ENCODE measurements at places on chromosomes 4 and X.
A peak's percentile ranks its signal among the peaks of the same experiment; 100 is the strongest.

GRCh38 chr4:69497886-69498395 is 2.2 kb upstream of the UGT2B4 start:
- no peak for DNase-seq

GRCh38 chr4:118867311-118868067 is 21.2 kb upstream of the SYNPO2 start:
- no peak for DNase-seq

DNA sequence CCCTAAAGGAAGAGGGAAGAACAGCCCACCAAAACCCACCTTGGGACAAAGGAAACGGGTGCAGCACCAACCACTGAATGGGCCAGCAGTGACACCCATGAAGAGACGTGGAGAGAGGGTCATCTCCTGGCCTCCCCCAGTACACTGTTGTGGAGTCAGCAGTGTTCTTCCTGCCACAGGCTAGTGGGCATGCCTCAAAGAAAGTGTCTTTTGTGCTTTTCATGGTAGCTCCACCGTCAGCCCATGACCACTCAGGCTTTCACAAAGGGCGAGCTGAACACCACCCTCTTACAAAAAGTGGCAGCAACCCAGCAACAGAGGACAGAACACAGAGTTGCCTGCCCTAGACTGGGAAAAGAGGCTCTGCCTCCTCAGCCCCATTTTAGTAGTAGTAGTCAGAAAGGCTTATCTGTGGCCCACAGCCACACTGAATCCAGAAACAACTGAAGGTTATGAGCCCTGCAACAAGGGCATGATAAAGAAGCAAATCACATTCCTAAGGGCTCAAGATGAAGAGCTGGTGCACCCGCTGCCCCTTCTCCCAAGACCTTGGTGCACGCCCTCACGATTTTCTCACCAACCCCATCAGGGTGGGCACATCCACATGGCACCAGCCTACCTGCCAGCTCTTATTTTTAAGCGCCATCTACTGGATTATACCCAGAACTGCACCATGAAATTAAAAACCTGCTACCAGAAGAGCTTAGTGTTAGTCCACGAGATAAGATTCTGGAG is 53.1 kb downstream of the RAB28 start:
- no peak for DNase-seq

DNA sequence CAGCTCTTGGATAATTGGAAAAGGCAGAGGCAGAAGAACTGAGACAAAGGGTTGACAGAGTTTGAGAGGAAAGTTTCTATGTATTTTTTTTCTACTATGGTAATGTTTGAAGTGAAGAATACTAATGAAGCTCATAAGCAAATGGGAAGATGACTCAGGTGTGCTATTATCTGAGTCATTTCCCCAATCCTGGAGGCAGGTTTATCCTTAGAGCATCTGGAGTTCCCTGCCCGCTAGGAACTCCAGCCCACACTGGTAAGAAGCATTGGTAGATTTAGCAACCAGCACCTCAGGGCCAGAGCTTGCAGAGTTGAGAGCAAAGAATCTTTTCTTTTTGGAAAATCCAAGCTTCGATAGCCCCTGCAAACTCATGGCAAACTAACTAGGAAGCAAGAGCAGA is 55.2 kb downstream of the DOCK11 start:
- DNase-seq: no peak

DNA sequence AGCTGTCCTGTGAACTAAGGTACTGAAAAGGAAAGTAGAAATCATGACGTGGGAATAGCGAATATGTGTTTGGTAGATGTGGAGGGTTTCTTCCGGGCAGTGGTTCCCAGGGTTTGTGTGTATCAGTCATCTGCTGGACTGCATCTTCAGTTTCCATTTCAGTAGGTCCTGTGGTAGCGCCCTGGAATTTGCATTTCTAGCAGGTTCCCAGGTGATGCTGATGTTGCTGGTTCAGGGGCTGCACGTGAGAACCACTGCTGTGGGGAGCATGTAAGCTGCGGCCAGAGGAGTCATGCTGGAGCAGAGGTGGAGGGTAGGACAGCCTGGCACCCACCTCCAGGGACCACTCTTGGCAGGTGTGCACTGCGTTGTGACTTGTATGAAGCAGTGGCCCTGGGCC is 47.1 kb downstream of the ARHGAP10 start:
- no peak for DNase-seq

DNA sequence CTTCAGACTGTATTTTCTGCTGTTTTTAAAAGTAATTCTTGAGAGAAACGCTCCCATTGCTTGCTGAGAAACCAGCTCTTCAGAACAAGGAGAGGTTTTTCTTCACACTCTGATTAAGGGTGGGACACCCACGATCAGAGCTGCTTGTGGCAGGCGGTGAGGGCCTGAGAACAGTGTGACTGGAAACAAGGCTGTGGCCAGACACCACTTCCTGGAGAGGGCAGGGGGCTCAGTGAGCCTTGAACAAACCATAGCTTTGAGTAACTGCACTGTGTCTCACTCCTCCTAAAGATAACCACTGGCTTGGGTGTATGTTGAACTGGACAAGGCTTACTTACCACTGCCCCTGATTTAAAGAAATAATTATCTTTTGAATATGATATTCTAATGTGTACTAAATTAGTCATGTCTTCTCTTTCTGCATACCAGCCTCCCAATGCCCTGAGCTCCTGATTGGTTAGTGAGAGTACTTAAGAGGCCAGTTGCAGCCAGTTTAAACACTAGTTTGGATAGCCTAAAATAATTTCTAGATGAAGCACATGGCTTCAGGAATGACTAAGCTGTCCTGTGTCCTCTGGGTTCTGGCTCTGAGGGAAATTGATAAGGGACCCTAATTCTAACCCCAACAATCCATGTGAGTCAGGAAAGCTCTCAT is 3.7 kb upstream of the GPR82 start:
- peak; percentile 46 for DNase-seq

GRCh38 chr4:101784957-101785356 is 5.6 kb upstream of the BANK1 start:
- no peak for DNase-seq

DNA sequence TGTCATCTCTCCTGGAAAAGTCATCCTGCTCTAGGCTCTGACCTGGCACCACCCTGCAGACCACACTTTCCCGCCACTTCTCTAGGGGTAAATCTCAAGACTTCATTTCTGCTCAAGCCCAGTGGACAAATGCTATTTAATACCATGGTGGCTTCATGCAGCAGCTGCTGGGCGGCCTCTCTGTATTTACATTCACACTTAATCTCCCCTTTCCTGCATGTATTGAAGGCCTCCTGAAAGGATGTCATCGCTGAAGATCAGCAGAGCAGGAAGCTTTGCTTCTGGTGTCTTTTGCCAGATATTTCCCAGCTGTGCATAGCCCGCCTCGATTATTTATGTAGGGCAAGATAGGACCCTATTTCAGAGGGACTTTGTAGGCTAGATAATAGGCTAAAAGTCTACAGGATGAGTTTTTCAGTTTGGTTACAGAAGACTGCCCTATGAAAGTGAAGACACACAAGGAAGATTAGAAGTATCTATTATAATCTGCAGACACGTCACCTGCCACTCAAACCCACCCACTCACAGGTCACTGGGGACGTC is 17.2 kb downstream of the PROM1 start:
- no peak for DNase-seq

GRCh38 chr4:26856906-26857277 is 3.7 kb upstream of the STIM2 start:
- no peak for DNase-seq

- DNase-seq: no peak
Measured at GRCh38 chrX:11416600-11416999, 123.4 kb downstream of the AMELX start.

DNA sequence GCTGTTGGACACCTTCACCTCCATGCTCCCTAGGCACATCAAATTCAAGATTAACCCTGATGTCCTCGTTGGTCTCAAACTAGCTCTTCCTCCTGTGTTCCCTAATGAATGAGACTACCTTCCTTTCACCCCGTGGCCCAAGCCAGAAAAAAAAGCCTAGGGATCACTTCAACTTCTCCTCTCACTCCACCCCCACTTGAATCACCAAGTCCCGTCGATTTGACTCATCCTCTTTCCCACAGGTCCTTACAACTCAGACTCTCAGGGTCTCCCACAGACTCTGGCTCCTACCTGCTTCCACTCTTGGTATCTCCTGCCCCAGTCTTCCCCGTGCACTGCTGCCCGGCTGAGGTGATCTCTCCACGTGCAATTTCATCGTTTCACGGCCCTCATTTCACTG is 8.5 kb downstream of the SLC25A43 start:
- DNase-seq: no peak

GRCh38 chrX:134460862-134461220 is 876 bp downstream of the HPRT1 start:
- DNase-seq: no peak

DNA sequence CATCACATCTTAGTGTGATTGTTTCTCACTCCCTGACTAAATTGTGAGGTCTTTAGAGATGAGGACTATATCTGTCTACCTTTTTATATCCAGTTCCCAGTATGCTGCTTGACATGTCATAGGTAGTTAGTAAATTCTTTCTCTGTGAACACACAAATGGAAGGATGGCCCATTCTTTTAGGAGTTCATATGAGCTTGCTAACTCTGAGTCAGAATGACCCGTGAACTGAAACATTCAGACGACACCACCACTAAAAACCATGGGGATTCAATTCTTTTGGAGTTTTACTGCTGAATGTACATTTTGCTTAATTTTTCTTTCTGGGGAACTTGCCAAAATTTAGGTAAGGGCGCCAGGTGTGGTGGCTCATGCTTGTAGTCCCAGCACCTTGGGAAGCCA is 13.9 kb downstream of the OFD1 start:
- DNase-seq: no peak

- no peak for DNase-seq
Measured at GRCh38 chr4:127309369-127310102, 323.2 kb upstream of the INTU start.

DNA sequence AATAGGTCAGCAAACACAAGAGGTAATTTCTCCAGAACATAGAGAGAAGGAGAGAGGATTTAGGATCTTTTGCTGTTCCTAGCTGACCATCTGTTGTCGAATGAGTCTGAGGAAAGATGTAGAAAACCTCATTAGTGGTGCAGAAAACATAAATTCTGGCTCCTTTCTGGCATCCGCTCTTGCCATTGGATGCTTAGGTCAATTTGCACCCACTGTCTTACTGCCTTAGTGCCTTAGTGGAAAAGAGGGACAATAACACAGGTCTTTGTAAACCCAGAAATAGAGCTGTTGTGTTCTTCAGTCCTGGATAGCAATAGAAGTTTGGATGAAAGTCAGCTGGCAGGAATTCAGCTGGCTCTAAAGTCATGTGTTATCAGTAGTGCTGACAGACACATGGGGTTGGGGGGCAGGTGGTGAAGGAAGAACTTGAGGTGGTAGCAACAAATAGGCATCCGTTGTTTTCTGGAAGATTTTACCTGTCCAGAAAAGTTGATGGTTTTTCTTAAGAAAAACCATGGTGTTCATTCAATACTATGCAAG is 78.2 kb downstream of the GLRA2 start:
- no peak for DNase-seq

DNA sequence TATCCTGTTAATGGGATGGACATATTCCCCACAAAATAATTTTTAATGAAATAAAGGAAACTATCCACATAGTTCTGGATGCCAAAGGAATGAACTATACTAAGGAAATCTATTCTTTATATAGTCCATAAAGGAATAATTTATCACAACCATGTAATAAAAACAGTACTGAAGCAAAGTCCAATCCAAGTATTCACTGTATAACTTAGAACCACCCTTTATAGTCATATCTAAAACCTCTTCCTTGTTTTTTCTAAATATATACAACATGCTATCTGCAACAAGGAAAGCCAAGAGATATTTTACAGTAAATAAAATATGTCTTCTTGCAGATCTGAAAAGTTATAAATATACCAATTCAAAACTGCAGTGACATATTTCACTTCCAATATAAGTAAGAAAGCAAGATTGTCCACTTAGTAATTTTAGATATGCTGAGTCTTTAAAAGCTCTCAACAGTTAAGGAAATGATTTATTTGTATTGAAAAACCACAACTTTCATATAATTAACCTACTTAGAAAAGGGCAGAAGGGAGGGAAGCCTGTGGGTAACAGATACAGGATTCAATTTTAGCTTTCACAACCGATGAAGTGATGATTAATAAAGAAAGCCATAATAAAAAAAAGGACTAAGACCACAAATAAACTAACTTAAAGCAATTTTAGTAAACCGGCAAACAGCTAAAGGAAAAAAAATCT is 8.0 kb downstream of the NR3C2 start:
- no peak for DNase-seq

- DNase-seq: no peak
Measured at GRCh38 chrX:105314458-105314857, 94.0 kb upstream of the TEX13A start.

DNA sequence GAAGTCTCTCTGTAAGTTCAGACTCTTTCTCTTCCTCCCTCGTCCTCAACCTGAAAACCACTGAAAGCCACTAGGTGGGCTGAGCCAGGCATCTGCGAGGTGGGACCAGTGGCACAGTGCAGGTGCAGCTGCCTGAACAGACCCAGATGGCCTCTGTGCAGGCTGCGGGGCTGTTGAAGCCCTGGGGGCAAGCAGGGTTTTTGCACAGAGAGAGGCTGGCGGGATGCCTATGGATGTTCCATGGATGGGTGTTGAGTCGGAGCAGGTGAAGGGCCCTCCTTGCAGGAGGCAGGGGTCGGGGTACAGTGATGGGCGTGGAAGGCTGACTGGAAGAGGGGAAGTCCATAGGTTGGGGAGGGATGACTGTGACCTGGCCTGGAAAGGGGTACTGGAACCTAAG is 350.2 kb upstream of the FAT1 start:
- no peak for DNase-seq

GRCh38 chrX:139875841-139876240 is 57.0 kb downstream of the ATP11C start:
- no peak for DNase-seq

- DNase-seq: no peak
Measured at GRCh38 chr4:3471886-3472285, 8.8 kb downstream of the DOK7 start.

GRCh38 chrX:70549429-70549828 is 104.8 kb downstream of the DLG3 start:
- no peak for DNase-seq

DNA sequence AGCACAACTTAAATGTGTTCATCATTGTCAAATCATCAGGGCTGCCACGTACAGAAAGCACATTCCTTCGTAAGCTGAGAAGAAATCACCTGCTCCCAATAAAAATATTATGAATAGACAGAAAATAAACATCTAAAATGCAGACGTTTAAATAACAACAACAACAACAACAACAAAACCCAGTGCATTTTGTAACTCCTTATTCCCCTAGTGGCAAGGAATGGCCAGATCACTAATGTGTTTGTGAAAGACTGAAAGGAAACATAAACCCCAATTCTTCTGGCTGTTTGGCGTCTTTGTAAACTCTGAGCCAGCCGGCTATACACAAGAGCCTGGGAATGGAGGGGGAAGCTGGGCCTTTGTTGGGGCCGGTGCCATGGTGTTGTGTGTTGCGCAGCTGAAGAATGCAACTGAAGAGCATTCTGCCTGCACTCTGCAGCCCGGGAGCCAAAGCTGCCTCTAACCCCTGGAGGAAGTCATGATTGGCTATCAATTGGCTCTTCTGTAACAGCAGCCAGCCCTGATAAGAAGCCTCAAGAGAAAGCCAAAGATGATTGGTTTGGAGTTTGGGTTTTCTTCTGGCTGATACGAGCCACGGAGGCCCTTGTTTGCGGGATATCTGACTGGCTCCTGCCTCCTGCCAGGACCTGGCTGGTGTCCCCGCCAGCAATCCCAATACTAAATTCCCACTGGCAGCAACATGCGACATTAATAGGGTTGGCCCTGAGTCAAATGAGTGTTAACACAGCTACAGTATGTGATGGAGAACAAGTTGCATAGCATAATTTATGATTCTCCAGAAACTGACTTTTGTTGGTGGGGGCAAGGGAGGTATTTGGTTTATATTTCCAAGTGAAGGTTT is 89.7 kb upstream of the TFDP3 start:
- DNase-seq: no peak

GRCh38 chr4:9895333-9895705 is 113.9 kb downstream of the DRD5 start:
- DNase-seq: no peak

Data from stimulated activated CD4-positive, alpha-beta T cell treated with anti-CD3 and anti-CD28 coated beads, Interleukin-15, amount 100 ng/mL, for 24 hours (primary cell).